ENCODE measurements at places on chromosomes 2 and 18. TPM values are rescaled to one million over a fixed set of nuclear protein-coding genes. Genes with fewer than 3 reads are reported as not detected.

Gene LIPG
- 25.7 TPM for total RNA-seq

Gene ACTG2
- 10.0 TPM for total RNA-seq

Gene AQP12B
- total RNA-seq = not detected

Gene TMEM163
- total RNA-seq = not detected

Gene ANKAR
- 13.4 TPM for total RNA-seq

Gene DCDC2C
- total RNA-seq = not detected

Gene SEH1L
- total RNA-seq = 50.7 TPM

Gene CNRIP1
- total RNA-seq = 5.2 TPM

Gene DNAJC5G
- total RNA-seq = 0.18 TPM

Gene ACKR3
- total RNA-seq = 78.7 TPM

Gene RTP5
- total RNA-seq = not detected

Gene ASB18
- not detected for total RNA-seq

Gene DNPEP
- total RNA-seq = 73.2 TPM

Gene C2orf72
- total RNA-seq = 0.77 TPM

Gene KIAA2012
- total RNA-seq = 0.24 TPM

Gene KIF5C
- 1.3 TPM for total RNA-seq

Gene TMEM200C
- 11.2 TPM for total RNA-seq

Gene AQP12A
- not detected for total RNA-seq

Gene DSC1
- 0.43 TPM for total RNA-seq

Gene PGAP1
- 55.0 TPM for total RNA-seq

Gene EMX1
- 0.09 TPM for total RNA-seq

Gene TCF7L1
- 48.3 TPM for total RNA-seq

Gene ZNF24
- 61.4 TPM for total RNA-seq

Gene ACADL
- total RNA-seq = 13.2 TPM

Gene SCYGR1
- total RNA-seq = not detected

Gene DARS1
- 85.7 TPM for total RNA-seq

Gene REG3A
- not detected for total RNA-seq

Gene CCBE1
- 71.1 TPM for total RNA-seq

Gene FOSL2
- total RNA-seq = 60.3 TPM

Gene L3MBTL4
- total RNA-seq = 15.9 TPM

Gene DNAH6
- total RNA-seq = 1.3 TPM

Gene KLHL41
- 0.56 TPM for total RNA-seq

Gene ANKRD62
- total RNA-seq = not detected

Gene SNED1
- total RNA-seq = 7.1 TPM

Gene COL4A4
- 0.11 TPM for total RNA-seq

Gene RFTN2
- total RNA-seq = 9.9 TPM

Gene ALK
- total RNA-seq = 0.09 TPM

Gene PTH2R
- not detected for total RNA-seq

Gene ALPG
- total RNA-seq = not detected

Gene CASP10
- total RNA-seq = 2.8 TPM

Gene ANKRD30B
- total RNA-seq = not detected

Gene MYOM1
- 1.2 TPM for total RNA-seq

Gene C18orf54
- 6.5 TPM for total RNA-seq

Gene UGT1A9
- total RNA-seq = not detected

Gene CD8B
- not detected for total RNA-seq

Gene VWC2L
- not detected for total RNA-seq

Gene TXNDC2
- 0.29 TPM for total RNA-seq

Gene CNDP1
- total RNA-seq = 0.75 TPM

Data from mesothelial cell of epicardium (in vitro differentiated cells).